ENCODE measurements at places on chromosomes 7 and 10.
A peak's percentile ranks its signal among the peaks of the same experiment; 100 is the strongest.

- peak; percentile 73 for DNase-seq
Observed at GRCh38 chr7:81926-82756, 110.2 kb upstream of the FAM20C start.

DNA sequence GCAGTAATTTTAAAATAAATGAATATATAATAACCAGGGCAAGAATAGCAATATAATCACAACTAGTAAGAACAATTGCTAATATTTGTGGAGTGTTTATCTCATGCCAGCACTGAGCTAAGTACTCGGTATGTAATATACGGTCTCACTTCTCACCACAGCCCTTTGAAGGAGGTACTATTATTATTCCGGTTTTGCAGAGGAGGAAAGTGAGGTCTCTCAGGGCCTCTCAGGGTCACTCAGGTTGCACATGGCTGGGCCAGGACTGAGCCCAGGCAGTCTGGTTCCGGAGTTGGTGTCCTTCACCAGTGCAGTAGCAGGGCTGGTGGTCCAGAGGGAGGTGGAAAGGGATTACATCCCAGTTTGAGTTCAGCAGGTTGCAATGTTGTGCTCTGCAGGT, 80.9 kb downstream of the CHN2 start:
- no peak for DNase-seq

DNA sequence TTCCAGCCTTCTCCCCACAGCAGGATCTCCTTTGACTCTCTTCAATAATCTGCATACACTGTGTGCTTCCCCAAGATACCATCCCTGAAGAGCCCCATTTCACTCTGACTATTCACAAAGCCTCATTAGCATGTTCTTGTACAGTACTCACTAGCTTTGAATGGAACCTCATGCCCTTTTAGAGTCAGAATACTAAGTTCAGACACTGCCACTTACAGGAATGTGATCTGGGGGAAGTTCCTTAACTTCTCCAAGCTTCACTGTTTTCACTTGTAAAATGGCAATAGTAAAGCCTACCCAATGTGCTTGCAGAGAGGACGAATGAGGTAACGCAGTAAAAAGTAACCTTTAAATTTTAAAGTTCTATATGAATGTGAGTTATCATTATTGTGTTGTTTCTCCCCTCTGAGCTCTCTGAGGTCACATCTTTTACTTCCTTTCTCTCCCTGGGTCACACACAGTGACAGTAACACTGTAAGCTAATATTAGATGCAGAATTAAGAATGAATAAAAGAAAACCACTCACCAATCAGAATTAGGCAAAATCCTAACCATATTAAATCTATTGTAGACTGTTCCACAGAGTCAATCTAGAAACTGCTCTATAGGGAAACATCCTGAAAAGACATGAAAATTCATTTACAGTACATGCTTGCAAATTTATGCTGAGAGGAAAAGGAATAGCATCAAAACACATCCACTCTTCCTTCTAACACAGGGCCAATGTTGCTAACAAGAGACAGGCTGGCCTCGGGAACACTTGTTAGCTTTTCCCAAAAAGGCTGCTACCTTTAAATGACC, 64.2 kb upstream of the IL6 start:
- peak; percentile 36 for DNase-seq

DNA sequence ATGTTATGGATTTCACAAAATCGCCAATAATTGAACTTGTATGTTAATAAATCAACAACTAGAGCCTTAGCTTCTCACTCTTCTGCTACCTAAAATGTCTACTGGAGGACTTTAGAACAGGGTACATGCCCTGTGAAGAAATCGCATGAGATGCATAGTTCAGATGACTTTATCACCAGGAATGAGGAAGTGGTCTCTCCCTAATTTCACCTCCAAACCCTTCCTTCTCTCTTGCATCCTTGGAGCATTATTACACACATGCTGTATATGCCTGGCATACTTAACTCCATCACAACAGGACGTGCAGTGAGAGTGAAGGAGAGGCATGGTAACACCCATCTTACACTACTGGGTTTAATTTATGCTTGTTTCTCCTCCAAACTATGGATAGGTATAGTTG, 27.8 kb downstream of the RHEB start:
- DNase-seq: peak; percentile 72

- no peak for DNase-seq
Observed at GRCh38 chr10:70306181-70306705, 22.4 kb upstream of the NPFFR1 start.

- DNase-seq: no peak
Observed at GRCh38 chr10:21337171-21337792, 188.2 kb downstream of the SKIDA1 start.

GRCh38 chr10:20040012-20040411, 223.8 kb downstream of the PLXDC2 start:
- no peak for DNase-seq

GRCh38 chr10:22986771-22987542, 59.1 kb downstream of the ARMC3 start:
- DNase-seq: no peak

- no peak for DNase-seq
Observed at GRCh38 chr7:907158-907980, 31.0 kb downstream of the GET4 start.

GRCh38 chr7:144384071-144384470, 19.4 kb downstream of the NOBOX start:
- DNase-seq: no peak

- no peak for DNase-seq
Observed at GRCh38 chr7:42753811-42754363, 158.0 kb downstream of the C7orf25 start.

DNA sequence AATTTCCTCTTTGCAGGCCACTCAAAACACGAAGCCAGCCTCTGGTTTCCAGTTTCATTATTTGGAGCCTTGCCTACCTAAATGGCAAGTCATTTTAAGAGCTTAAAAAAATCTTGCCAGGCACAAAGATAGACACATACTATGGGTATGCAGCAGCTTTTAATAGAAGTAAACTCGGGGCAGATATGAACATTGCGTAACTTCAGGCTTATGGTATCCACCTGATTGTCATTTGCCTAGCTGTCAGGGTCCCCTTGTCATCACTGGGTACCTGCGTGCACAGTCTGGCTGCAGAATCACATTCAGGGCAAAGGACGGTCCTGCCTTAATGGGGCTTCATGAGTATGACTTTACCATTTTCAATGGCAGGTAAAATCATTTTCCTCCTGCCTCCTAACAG, 466.1 kb upstream of the NRP1 start:
- DNase-seq: no peak

- peak; percentile 45 for DNase-seq
Observed at GRCh38 chr7:137331378-137331777, 12.2 kb downstream of the PTN start.

DNA sequence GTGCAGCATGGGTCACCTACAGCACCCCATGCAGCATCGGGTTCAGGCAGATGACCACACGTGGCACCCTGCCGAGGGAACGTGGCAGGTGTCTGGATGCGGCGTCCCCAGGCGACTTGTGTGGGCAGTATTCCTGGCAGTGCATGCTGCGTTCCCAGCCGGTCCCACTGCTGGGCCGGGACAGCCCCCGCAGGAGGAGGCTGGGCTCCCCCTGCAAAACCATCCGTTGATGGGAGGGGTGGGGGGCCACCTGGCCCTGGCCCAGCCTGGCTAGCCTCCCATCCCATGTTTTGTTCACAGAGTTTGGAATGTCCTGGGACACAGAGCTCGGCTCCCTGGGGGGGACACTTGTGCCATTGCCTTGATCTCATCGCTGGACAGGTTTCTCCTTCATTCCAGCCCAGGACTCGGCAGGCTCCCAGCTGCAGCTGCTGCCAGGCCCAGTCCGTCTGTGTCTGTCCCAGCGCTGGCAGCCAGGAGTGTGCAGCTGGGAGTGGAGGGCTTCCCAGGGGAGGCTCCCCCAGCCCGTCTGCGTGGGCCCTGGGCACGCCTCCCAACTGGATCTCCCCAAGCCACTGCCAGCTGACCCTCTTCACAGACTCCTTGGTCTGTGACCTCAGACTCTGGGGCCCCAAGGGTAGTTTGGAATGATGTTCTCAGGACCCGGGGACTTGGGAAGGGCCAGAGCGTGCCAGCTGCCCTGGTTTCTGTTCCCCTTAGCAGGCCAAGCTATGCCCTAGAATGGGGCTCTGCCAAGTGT, 32.6 kb downstream of the TMEM270 start:
- peak; percentile 82 for DNase-seq

DNA sequence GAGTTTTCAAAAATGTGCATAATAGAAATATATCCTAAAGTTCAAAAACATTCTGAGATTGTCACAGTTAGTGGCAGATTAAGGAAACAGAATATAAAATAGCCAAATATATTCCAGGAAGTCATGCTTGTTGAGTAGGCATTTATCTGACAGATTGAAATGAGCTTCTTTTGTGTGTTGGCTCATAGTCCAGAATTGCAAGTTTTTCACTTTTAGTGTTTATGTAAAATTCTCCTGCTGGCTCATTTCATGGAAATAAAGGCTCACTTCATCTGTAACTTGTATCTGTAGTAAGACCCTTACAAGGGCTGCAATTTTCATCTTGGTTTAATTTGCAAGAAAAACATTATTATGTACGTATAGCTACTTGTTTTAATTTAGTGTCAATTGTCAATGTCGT, 93.5 kb downstream of the MCU start:
- no peak for DNase-seq

GRCh38 chr10:69004821-69005220, 16.2 kb downstream of the KIFBP start:
- DNase-seq: no peak

DNA sequence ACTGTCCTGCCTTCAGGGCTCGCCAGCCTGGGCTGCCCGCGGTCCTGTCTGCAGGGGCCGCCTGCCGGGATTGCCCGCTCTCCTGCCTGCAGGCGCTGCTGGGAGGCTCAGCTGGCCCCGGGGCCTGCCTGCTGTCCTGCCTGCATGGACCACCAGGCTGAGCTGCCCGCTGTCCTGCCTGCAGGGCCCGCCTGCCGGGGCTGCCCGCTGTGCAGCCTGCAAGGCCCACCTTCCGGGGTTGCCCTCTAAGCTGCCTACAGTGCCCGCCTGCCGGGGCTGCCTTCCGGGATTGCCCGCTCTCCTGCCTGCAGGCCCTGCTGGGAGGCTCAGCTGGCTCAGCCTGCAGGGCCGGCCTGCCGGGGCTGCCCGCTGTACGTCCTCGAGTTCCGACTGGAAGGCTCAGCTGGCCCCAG, 164.4 kb downstream of the GLRX3 start:
- peak; percentile 61 for DNase-seq

DNA sequence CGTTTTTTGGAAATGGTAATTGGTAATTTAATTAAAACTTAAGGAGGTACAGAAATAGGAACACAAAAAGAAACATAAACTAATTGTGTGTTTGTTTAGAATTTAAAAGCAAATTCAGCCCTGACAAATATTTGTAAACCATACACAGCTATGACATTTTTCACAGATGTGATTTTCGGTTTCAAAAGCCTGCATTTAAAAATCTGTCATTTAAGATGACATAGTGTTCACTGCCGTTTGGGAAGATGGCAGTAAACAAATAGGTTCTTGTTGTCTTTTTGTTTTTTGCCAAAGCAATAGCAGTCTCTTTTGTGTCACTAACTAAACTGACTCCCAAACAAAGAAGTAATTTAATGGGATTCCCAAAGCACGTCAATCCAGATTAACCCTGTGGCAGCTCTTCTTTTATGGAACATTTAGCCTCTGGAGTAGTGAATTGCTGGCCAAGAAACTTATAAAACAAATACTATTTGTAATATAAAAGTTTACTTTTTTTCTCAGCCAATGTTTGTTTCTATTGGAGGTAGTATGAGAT, 697.6 kb downstream of the PHTF2 start:
- no peak for DNase-seq

- DNase-seq: no peak
Observed at GRCh38 chr10:5665373-5666007, 905 bp downstream of the ASB13 start.

- DNase-seq: peak; percentile 52
Observed at GRCh38 chr7:51265066-51265907, 51.3 kb downstream of the COBL start.

DNA sequence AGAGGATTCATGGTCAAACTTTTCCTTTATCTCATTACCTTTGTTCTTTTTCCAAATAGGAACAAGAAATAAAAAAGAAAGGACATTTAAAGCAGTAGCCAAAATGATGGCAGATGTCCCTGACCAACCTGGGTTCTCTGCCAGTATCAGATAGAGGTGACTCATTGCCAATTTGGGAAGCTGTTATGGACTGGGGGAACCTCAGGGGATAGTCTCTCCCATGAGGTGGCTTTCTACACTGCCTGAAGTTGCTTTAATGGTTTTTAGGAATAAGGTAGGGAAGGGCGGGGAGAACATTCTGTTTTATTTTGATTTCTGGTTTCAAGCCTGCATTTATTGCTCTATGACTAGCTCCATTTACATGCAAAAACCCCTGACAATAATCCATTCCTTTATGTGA, 457.9 kb upstream of the TPK1 start:
- DNase-seq: no peak

GRCh38 chr10:107728807-107729206, 564.3 kb upstream of the SORCS1 start:
- no peak for DNase-seq

GRCh38 chr10:107277591-107277990, 113.1 kb upstream of the SORCS1 start:
- DNase-seq: no peak

GRCh38 chr7:130037703-130038102, 13.5 kb downstream of the ZC3HC1 start:
- DNase-seq: peak; percentile 79

- DNase-seq: no peak
Observed at GRCh38 chr10:14369906-14370305, 39.2 kb upstream of the FRMD4A start.

DNA sequence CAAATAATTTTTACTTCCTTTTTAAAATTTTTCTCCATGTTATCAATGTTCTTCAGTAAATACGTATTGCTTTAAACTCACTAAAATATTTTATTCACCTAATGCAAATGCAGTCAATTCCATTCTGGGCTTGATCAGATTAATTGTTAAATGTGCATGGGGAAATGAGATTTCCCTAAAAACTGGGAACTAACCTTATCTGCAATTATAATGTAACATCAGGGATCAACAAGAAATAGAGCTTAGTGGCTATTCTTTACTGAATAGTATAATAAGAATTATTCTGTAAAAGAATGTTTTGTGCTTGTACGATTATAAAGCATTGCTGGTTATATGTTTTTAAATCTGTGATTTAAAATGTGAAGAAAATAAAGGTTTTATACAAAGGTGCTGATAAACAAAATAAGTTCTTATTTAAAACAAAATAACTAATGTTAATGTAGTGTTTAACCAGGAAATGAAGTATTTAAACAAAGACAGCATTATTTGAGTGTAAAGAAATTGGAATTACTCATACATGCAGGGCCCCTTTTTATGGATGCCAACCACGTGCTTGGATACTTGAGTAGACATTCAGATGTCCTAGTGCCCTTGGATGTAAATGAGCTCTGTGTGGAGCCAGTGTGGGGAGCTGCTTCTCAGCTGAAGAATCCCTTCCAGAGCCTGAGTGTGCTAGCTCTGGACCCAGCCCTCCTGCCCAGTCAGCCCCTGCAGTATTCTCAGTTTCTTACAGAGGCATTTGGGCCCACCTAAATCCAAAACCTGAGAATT, 84.2 kb downstream of the REEP3 start:
- DNase-seq: no peak

DNA sequence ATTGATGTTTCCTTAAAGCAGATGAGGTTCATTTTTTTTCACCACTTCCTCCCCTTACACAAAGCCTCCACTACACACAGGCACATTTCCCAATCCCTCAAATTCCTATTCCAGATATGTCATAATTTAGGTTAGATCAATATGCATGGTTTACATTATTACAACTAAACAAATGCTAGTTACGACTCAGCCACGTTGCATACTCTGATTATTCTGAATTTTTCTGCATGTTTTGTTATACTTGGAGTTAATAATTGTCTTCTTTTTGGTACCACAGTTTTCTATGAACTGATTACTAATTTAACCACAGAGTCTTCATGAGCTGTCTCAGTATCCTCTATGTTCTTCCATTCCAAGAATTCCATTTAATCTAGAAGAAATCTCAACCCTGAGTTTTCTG, 4.4 kb upstream of the BICC1 start:
- DNase-seq: peak; percentile 76
